Left colon (tissue), 2 donors: ENCODE measurements at places on chromosomes 4 and X. TPM values are rescaled to one million over a fixed set of nuclear protein-coding genes. Genes with fewer than 3 reads are reported as not detected.

Gene CT55
- total RNA-seq, result not detected

Gene POU3F4
- 0.14 TPM for total RNA-seq

Gene TMEM150C
- total RNA-seq, result 1.8 TPM

Gene ZNF518B
- total RNA-seq, result 14.7 TPM

Gene ZNF41
- total RNA-seq, result 12.8 TPM
